Caco-2 (cell line): ENCODE measurements at places on chromosomes 1 and 21. TPM values are rescaled to one million over a fixed set of nuclear protein-coding genes. Genes with fewer than 3 reads are reported as not detected.

DNA sequence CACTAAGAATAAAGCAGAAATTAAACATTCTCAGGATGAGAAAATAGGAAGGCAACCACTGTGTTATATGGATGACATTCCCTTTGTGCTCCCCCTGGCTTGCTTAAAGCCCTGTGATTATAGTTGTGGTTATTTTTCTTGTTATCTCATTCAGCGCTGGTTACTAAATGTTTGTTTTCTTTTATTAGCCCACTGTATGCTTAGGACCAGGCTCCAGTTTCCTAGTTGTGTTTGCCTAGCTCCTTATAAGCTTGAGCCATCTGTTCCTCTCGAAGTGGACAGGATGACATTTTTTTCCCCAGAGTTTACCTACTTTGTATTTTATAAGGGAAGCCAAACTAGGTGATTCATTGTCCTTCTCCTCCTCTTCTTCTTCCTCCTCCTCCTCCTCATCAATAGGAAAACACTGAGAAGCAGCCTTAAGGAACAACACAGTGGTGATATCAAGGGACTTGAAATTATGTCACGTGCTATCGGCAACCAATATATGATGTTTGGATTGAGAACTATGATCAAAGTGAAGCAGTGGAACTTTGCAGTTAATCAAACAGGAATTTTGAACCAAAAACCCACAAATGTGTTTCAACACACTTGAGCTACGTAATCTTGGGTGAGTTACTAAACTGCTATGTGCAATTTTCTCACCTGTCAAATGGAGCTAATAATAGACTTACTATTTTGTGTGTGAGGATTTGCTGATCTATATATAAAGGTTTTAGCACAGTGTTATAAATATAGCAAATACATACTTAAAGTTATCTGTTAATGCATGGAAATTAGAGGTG lies 35.1 kb upstream of the RGS7 start:
- H3K4me1 ChIP-seq, result no peaks in the 10 kb centered on the region
- H3K27me3 ChIP-seq, result no peaks in the 10 kb centered on the region
- no peak for DNase-seq
- no peak overlapping the region for H3K4me3 ChIP-seq

Gene C1QB
- total RNA-seq, result not detected in 2 replicates

Gene TMPRSS2
- total RNA-seq, result 71.0 and 74.9 TPM in 2 replicates

Gene POU3F1
- not detected in 2 replicates for total RNA-seq

DNA sequence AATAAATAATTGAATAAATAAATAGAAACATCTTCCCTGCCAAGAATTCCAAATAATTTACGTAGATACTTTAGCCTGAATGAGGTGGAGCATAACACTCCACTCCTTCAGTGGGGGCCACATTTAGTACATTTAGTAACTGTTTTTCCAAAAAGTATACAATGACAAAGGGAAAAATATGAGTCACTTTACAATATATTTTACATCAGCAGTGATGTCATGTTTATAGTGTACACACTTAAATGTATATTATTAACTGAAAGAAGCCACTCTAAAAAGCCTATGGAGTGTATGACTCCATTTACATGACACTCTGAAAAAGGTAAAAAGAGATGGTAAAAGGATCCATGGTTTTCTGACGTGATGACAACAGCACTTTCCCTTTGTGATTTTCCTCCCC lies 344.5 kb upstream of the GREM2 start:
- H3K27ac ChIP-seq, result no peak overlapping the region
- H3K4me1 ChIP-seq, result no peaks in the 10 kb centered on the region
- no peak overlapping the region for H3K4me3 ChIP-seq
- no peaks in the 10 kb centered on the region for H3K27me3 ChIP-seq
